ENCODE measurements at places on chromosomes 13 and 19.

DNA sequence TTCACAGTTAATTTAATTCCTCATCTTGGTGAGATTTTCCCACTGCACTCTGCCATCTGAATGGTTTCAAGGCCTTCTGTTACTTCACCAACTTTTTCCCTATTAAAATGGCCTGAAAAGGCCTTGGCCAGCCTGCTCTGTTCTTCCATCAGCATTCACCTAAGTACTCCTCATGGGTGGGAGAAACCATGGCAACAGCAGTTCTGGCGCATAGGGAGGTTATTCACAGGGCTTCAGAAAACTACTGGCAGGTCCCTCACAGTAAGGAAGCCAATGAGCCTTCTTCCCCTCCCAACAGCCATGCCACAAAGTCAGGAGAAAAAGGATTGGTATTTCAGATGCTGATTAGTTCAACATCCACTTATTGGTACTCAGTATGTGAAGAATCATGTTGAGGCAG is 17.2 kb upstream of the GJB2 start:
- no peak for DNase-seq

GRCh38 chr19:5136073-5136855 is 167.4 kb downstream of the KDM4B start:
- DNase-seq, result no peak

DNA sequence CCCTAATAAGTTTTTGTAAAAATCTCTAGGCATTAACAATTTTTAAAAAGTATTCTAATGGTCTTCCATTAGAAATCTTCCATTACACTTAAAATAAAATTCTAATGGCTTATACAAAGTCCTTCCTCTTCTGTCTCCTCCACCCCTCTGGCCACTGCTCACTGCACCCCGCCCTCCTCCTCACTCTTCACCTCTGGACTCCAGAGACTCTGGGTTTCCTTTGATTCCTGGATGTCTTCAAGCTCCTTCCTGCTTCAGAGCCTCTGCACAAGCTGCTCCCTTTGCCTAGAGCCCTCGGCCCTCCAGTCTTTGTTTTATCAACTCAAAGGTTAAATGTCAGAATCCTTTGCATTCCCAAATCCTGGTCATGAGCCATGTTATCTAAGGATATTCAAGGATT is 20.8 kb downstream of the TNFSF14 start:
- no peak for DNase-seq

GRCh38 chr19:47443331-47443730 is 24.0 kb upstream of the MEIS3 start:
- DNase-seq, result no peak

GRCh38 chr13:39329182-39329639 is 273.8 kb downstream of the LHFPL6 start:
- DNase-seq, result no peak

DNA sequence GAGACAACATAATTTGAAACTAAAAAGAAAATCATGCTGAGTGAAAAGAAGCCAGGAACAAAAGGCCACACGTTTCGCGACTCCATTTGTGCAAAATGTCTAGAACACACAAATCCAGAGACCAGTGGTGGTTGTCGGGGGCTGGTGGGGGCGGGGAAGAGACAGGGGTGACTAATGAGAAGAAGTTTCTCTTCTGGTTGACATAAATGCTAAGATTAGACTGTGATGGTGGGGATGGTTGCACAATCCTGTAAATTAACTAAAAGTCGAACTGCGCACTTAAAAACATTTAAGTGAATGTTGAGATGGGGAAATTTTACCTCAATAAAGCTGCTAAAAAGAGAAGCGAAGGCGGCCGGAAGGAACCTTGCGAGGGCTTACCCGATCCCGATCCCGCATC is 7.1 kb downstream of the AKAP8 start:
- no peak for DNase-seq

GRCh38 chr13:91740756-91741155 is 342.3 kb downstream of the GPC5 start:
- DNase-seq, result peak; percentile 48

DNA sequence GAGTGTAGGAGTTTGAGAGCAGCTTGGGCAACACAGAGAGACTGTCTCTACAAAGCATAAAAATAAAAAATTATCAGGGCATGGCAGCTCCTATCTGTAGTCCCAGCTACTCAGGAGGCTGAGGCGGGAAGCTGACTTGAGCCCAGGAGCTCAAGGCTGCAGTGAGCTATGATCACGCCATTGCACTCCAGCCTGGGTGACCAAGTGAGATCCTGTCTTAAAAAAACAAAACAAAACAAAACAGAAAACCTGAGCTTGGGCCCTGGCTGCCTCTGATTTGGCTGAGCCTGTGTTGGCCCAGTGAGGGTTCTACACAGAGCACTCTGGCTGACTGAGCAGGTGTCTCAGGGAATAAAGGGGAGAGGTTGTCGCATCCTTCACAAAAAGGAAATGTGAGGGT is 8.0 kb downstream of the SLC7A9 start:
- DNase-seq, result no peak

DNA sequence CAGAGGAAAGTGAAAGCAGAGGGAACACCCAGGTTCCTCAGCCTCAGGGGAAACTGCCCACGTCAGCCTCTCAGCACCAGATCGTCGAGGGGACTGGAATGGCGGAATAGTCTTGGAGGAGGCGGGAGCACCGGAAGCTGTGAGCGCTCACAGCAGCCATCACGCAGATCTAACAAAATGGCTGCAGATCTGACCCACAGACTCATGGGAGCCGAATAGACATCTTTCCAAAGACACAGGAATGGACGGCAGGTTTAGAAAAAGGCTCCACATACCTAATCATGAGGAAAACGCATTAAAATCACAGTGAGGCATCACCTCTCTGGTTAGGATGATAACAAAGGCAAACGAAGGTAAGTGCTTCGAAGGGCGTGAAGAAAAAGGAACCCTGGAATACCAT is 11.8 kb upstream of the LILRA2 start:
- no peak for DNase-seq

- no peak for DNase-seq
Measured at GRCh38 chr13:112744168-112745021, 54.6 kb downstream of the ATP11A start.

- DNase-seq, result no peak
Measured at GRCh38 chr13:97121894-97122293, 100.2 kb upstream of the MBNL2 start.

- DNase-seq, result no peak
Measured at GRCh38 chr19:722553-723101, 13.9 kb downstream of the PALM start.

DNA sequence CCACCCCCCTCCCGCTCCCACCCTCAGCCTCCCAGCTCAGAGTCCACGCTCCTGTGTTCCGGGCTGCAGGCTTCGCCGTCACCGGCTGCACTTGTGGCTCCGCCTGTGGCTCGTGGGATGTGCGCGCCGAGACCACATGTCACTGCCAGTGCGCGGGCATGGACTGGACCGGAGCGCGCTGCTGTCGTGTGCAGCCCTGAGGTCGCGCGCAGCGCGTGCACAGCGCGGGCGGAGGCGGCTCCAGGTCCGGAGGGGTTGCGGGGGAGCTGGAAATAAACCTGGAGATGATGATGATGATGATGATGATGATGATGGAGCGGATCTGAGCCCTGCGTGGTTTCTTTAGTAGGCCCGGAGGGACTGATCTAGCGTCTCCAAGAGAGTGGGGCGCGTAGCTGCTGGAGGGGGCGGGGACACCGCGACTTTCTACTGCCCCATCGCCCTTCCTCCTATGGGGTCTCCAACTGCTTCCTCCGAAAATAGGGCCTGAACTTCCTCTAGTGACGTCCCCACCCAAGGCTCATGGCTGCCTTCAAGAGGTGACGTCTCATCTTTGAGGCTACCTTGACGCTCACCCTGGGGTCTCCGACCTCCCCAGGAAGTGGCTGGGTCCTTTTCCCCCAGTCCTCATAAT is 1.4 kb downstream of the RETN start:
- no peak for DNase-seq

DNA sequence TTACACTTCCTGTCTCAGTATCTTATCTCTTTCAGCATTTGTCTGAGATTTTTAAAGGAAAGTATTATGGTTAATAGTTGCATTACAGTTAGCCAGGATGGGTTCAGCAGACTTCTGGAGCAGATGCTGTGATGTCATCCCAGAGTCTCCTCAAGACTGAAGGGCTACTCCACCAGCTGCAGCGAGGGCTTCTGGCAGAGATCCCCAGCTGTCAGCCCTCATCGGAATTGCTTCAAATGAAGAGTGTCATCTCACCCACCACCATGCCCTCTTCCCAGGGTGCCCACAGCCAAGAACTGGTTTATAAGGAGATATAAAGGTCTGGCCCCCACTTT is 84.4 kb downstream of the FAM216B start:
- DNase-seq, result no peak

- no peak for DNase-seq
Measured at GRCh38 chr19:47280183-47280797, 5.6 kb downstream of the INAFM1 start.

DNA sequence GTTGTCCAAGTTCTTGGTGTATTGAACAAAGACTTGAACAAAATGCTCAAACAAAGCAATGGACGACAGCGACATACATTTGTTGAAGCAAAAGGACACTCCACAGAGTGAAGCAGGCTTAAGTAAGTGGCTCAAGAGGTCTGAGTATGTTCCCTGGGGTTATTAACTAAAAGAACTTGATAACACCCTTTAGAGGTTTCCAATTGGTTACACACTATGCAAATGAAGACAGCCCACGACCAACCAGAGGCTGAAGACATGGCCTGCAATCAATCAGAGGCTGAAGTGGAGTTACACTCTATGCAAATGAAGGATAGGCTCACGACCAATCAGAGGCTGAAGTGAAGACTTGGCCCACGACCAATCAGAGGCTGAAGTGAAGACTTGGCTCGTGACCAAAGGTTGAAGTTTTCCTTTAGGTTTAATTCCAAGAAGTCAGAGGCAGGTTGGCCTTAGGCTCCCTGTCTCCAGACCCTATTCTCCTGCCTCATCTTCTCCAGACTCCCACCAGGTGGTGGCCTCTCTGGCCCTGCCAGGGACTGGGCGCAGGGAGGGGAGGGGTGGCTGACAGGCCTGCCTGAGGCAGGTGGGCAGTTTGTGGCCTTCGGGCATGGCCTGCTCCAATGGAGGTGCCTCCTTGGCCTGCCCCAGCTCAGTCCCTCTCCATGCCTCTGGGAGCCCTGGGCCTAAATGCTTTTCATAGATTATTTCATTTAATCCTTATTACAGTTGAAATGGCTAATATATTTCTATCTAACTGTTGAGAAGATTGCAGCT is 38.1 kb downstream of the CCDC169 start:
- DNase-seq, result no peak

- no peak for DNase-seq
Measured at GRCh38 chr19:4593409-4593851, 33.9 kb upstream of the SEMA6B start.

DNA sequence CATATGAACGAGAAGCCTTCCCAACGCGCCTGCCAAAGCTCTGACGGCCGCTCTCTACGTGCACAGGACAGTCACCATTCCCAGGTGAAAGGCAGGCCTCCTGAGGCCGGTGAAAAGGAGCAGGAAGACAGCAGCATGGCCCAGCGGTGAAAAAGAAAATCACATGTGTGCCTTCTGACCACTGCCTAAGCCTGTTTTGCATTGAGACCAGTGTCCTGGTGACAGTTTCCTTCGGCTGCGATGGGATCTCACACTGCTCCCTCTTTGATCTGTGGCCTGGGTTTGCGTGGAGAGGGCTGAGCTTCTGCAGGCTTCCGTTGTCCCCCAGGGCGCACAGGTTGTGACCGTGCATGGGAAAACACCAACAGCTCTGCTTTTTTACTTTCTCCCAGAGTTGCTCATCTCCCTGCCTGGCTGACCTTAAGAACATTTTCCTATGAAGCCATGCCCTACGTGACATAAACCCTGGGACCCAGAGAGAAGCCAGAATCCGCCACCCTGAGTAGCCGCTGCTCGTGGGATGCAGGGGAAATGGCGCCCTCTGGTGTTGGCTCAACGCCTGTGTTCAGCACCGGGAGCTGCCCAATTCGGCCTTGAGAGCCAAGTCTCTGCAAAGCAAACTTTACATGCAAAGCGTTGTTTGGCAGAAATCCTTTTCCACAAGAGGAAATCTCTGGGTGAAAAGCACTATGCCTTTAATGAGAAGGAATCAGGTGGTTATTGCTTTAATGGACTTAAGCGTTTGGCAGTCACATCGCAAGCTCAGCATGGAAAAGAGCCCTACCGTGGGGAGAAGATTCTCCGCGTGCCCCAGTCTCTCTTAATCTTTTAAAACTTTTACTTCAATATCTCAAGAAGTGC is 112.2 kb upstream of the GPR12 start:
- DNase-seq, result no peak

GRCh38 chr13:76764429-76764828 is 121.8 kb downstream of the KCTD12 start:
- DNase-seq, result no peak

DNA sequence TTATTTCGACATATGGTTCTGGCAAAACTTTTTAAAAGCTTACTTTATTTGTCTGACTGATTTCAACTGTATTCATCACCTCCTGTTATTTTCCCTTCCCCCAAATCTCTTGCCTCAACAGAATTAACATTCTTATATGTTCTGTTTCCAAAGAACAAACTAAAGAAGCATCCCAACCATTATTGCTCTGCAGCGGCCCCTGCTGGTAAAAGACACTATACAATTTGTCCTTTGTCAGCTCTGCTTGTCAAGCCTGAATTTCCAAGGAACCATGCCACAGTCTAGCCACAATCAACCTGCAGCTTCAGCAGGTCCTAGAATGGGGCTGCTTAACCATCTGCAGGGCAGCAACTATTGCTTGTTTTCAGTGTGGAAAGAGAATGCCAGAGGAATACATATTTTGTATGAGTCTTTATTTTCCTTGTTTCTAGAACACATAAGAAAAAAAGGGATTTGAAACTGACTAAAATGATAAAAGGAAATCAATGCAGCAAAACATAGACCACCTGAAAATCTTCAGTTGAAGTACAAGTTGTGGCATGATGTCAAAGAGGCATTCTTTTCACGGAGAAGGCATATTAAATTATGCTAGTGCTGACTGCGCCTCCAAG is 845.3 kb downstream of the DIAPH3 start:
- peak; percentile 17 for DNase-seq

GRCh38 chr19:11414544-11414943 is 4.6 kb downstream of the RGL3 start:
- no peak for DNase-seq

DNA sequence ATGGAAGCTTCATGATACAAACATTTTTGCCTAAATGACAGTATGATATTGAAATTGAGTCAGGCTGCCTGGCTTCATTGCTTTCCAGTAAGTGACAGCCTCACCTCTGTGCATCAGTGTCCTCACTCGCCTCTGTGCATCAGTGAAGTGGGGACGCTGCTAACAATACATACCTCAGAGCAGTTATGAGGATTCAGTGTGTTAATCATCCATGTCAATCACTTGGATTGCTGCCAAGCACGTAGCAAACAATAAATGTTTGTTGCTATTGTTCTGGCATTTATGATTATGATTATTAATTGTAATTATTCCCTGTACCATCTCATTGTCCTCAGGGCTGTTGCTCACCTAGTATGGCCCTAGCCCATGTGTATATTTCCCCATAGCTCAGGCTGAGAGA is 8.8 kb downstream of the PPP2R1A start:
- DNase-seq, result no peak

GRCh38 chr19:1453525-1454364 is 3.8 kb downstream of the APC2 start:
- DNase-seq, result no peak

GRCh38 chr13:83633746-83634145 is 248.5 kb downstream of the SLITRK1 start:
- DNase-seq, result no peak
